Liver (tissue), 10 donors: ENCODE measurements at places on chromosomes 7 and 10.

- no peaks in the 10 kb centered on the region for H3K27me3 ChIP-seq
- H3K4me1 ChIP-seq = no peaks in the 10 kb centered on the region
- no peak for DNase-seq
- no peak overlapping the region for H3K27ac ChIP-seq
- no peak overlapping the region for H3K4me3 ChIP-seq
These were observed 51.8 kb downstream of the GSDME start for GRCh38 chr7:24705461-24705954.

GRCh38 chr10:71205468-71205867, 6.9 kb upstream of the UNC5B start:
- H3K27ac ChIP-seq = no peak overlapping the region
- no peak for DNase-seq
- no peaks in the 10 kb centered on the region for H3K36me3 ChIP-seq
- H3K4me1 ChIP-seq = no peaks in the 10 kb centered on the region
- no peaks in the 10 kb centered on the region for H3K27me3 ChIP-seq

GRCh38 chr10:129055986-129056385, 411.1 kb upstream of the MGMT start:
- no peak for DNase-seq
- no peaks in the 10 kb centered on the region for H3K27me3 ChIP-seq
- no peaks in the 10 kb centered on the region for H3K36me3 ChIP-seq
- no peaks in the 10 kb centered on the region for H3K4me1 ChIP-seq

GRCh38 chr7:50309721-50310120, 5.2 kb downstream of the IKZF1 start:
- H3K36me3 ChIP-seq = no peaks in the 10 kb centered on the region
- no peak for DNase-seq
- H3K4me3 ChIP-seq = no peak overlapping the region

GRCh38 chr10:112912410-112912928, 37.6 kb upstream of the TCF7L2 start:
- H3K27me3 ChIP-seq = no peaks in the 10 kb centered on the region

DNA sequence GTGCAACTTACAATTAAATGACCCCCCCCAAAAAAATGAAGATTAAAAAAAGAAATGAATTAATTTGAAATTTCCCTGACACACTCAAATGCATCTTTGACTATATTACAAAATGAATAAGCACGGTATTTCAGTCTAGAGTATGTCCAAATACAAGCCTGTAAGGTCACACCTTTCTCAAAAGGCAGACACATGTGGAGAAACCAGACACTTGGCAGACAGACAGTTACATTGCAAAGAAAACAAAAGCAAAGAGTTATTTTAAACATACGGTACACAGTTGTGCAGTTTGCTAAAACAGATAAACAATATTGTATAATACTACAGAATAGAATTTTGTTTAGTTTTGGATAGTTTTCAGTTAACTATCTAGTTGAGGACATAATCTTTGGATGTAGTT, 153.0 kb downstream of the ATE1 start:
- no peak for DNase-seq
- H3K4me1 ChIP-seq = no peaks in the 10 kb centered on the region
- no peaks in the 10 kb centered on the region for H3K27me3 ChIP-seq
- no peak overlapping the region for H3K4me3 ChIP-seq

GRCh38 chr7:111758332-111758731, 196.0 kb upstream of the IMMP2L start:
- no peak overlapping the region for H3K4me3 ChIP-seq
- no peak overlapping the region for H3K27ac ChIP-seq
- no peaks in the 10 kb centered on the region for H3K27me3 ChIP-seq
- peaks cover 10% of the 10 kb centered on the region for H3K4me1 ChIP-seq

DNA sequence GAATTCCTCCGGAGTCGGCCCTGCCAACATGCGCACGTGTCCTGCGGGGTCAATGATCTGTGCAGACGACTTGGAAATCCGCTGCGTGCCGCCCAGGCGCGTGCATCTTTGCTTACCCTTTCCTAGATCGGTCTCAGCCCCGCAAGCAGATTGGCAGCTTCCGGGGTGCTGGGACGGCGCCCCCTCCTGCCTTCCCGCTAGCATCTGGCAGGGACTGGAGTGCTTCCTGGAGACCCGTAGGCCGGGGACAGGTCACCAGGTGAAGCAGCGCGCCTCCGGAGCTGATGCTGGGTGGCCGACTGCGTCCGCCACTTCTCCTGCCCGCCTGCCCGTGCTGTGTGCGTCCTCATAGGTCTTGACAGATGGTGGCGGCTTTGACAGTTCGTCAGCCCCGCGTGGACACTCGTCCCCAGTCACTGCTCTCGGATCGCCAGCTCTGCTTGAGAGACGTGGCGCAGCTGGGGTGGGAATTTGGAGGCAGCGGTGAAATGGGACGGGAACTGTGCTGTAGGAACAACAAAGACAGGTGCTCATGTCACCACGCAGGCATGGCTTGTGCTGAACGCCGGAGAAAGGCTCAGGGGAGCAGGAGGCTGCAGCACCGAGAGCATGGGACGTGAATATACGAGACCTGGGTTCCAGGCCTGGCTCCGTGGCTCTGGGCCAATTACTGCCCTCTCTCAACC, 21.9 kb upstream of the KCNK18 start:
- H3K4me1 ChIP-seq = peaks cover 18% of the 10 kb centered on the region
- H3K4me3 ChIP-seq = peak overlapping the region; percentile 48
- DNase-seq = no peak
- H3K27me3 ChIP-seq = no peaks in the 10 kb centered on the region
- no peaks in the 10 kb centered on the region for H3K36me3 ChIP-seq
- H3K27ac ChIP-seq = no peak overlapping the region

DNA sequence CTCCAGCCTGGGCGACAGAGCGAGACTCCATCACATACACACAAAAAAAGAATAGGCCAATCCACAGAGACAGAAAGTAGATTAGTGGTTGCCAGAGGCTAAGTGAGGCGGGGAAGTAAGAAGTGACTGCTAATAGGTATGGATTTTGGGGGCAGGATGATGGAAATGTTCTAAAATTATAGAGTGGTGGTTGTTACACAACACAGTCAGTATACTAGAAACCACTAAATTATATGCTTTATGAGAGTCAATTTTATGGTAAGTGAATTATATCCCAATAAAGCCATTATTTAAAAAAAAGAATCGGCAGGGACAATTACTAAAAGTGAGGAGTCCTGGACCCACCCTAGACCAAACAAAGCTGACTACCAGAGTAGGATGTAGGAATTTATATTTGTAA, 24.3 kb downstream of the DENND2A start:
- H3K4me1 ChIP-seq = no peaks in the 10 kb centered on the region
- no peaks in the 10 kb centered on the region for H3K36me3 ChIP-seq
- no peak overlapping the region for H3K27ac ChIP-seq
- H3K27me3 ChIP-seq = no peaks in the 10 kb centered on the region
- no peak overlapping the region for H3K4me3 ChIP-seq

- H3K36me3 ChIP-seq = peaks cover 28% of the 10 kb centered on the region
- no peak for DNase-seq
- H3K4me1 ChIP-seq = no peaks in the 10 kb centered on the region
- H3K27ac ChIP-seq = no peak overlapping the region
- H3K27me3 ChIP-seq = no peaks in the 10 kb centered on the region
- no peak overlapping the region for H3K4me3 ChIP-seq
These were observed 59.1 kb downstream of the NRF1 start for GRCh38 chr7:129670656-129671055.

DNA sequence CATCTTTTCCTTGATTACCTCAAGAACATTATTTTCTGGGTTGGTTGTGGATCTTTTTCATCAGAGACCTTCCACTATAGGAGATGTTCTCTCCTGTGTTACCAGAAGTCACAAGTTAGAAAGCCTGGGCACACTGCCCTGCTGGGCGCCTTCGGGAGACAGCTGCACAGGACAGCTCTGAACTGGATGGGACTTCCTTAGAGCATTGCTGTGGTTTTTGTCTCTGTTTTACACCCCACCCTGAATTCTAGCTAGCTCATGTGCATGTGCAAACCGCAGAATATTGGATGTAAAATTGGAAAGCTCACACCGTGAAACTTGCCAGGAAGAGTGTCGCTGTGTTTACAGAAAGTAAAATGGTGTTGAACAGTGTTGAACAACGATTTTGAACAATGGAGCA, 54.4 kb upstream of the SEC61G start:
- H3K27ac ChIP-seq = no peak overlapping the region
- no peak overlapping the region for H3K4me3 ChIP-seq
- no peaks in the 10 kb centered on the region for H3K36me3 ChIP-seq
- no peak for DNase-seq

- H3K4me1 ChIP-seq = no peaks in the 10 kb centered on the region
- no peaks in the 10 kb centered on the region for H3K27me3 ChIP-seq
- H3K27ac ChIP-seq = no peak overlapping the region
- no peak for DNase-seq
- no peak overlapping the region for H3K4me3 ChIP-seq
- H3K36me3 ChIP-seq = no peaks in the 10 kb centered on the region
These were observed 355.5 kb downstream of the GPR158 start for GRCh38 chr10:25530306-25530705.

- no peak overlapping the region for H3K4me3 ChIP-seq
- no peaks in the 10 kb centered on the region for H3K36me3 ChIP-seq
- H3K27ac ChIP-seq = no peak overlapping the region
- no peaks in the 10 kb centered on the region for H3K27me3 ChIP-seq
- H3K4me1 ChIP-seq = peaks cover 9% of the 10 kb centered on the region
These were observed 2.0 kb downstream of the ANLN start for GRCh38 chr7:36391436-36392198.

GRCh38 chr7:116500078-116500853, 728 bp downstream of the CAV2 start:
- peak overlapping the region; percentile 55 for H3K4me3 ChIP-seq
- no peaks in the 10 kb centered on the region for H3K27me3 ChIP-seq
- H3K27ac ChIP-seq = peak overlapping the region; percentile 92
- peaks cover 19% of the 10 kb centered on the region for H3K4me1 ChIP-seq
- no peak for DNase-seq

GRCh38 chr7:29449569-29450260, 113.9 kb upstream of the PRR15 start:
- no peak overlapping the region for H3K4me3 ChIP-seq
- peaks cover 2% of the 10 kb centered on the region for H3K36me3 ChIP-seq
- H3K27ac ChIP-seq = no peak overlapping the region
- peaks cover 6% of the 10 kb centered on the region for H3K4me1 ChIP-seq
- no peak for DNase-seq

DNA sequence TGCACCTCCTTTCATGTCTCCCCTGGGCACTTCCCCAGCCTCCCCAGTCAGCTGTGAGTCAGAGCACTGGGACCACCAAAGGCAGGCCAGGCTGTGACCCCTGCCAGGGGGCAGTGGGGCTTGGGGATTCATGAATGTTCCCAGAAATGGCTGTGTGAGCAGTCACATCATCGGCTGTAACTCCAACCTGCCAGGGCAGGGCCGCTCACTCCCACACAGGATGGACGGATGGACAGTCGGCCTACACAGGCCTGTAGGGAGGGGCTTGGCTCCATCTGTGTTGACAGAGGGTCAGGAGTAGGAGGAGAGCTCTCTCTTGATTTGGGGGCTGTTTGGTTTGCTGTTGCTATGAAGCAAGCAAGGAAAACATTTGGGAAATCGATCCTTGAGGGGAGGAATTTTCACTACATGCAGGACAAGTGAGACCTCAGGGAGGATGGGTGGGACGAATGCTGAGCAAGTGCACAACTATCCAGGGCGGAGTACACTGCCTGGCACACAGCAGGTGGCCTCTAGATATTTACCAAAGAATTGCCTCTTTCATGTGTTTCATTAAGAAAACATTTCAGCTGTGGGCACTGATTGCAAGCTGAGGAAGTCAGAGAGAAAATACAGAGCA, 2.9 kb upstream of the IGFBP1 start:
- peak; percentile 64 for DNase-seq
- H3K27me3 ChIP-seq = no peaks in the 10 kb centered on the region
- H3K36me3 ChIP-seq = no peaks in the 10 kb centered on the region

DNA sequence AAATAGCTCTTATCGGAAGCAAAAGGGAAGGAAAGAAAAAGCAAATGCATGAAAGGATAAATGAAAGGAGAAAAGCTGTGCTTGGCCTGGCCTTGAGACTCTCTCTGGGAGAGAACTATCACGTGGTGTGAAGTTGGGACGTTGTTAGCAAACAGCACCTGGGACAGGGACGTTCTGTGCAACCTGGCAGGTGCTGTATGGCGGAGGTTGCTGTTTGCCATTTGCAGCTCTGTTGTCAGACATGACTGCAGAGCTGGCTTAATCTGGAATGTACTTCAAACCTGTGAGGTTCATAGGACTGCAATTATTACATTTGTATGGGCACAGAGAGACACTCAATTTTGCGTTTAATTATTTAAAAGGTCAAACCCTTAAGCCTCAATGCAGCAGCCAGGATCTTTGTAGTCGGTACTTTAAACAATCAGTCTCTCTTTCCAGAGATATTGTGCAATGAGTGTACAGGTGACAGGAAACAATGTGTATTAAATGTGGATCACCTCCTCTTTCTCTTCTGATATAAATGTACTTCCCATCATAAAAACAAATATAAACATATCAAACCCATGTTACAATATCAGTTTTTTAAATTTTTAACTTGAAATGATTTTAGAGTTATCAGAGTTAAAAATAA, 800.5 kb upstream of the KCND2 start:
- no peaks in the 10 kb centered on the region for H3K36me3 ChIP-seq
- DNase-seq = no peak
- H3K27me3 ChIP-seq = no peaks in the 10 kb centered on the region
- H3K4me1 ChIP-seq = no peaks in the 10 kb centered on the region
- H3K4me3 ChIP-seq = no peak overlapping the region

DNA sequence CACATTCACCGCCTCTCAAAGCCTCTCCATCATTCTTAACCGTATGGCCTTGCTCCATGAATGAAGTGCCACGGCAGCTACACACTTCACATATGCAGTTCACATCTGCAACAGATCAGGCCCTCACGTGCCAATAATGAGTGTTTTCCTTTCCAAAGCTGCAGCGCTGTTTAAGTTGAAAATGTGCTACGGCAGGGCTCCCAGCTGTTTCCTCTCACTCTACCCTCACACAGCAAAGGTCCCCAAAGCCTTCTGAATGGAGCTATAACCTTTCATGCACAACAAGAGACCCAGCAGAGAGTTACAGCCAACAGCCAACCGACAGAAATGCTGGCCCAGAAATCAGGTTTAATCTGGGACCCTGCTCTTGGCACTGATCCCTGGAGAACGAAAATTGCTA, 236.1 kb downstream of the ELMO1 start:
- H3K27me3 ChIP-seq = no peaks in the 10 kb centered on the region
- H3K27ac ChIP-seq = no peak overlapping the region
- H3K4me3 ChIP-seq = no peak overlapping the region
- DNase-seq = no peak

GRCh38 chr10:76711222-76711997, 926.2 kb downstream of the KCNMA1 start:
- no peaks in the 10 kb centered on the region for H3K27me3 ChIP-seq
- H3K4me1 ChIP-seq = no peaks in the 10 kb centered on the region
- no peak overlapping the region for H3K4me3 ChIP-seq
- DNase-seq = no peak
- no peaks in the 10 kb centered on the region for H3K36me3 ChIP-seq

DNA sequence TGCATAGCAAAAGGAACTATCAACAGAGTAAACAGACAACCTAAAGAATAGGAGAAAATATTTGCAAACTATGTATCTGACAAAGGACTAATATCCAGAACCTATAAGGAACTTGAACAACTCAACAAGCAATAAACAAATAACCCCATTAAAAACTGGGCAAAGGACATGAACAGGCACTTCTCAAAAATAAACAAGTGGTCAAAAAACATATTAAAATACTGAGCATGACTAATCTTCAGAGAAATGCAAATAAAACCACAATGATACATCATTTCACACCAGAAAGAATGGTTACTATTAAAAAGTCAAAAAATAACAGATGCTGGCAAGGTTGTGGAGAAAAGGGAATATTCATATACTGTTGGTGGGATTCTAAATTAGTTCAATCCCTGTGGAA, 17.1 kb downstream of the MAGI2 start:
- no peak for DNase-seq
- H3K27ac ChIP-seq = no peak overlapping the region
- no peak overlapping the region for H3K4me3 ChIP-seq
- H3K27me3 ChIP-seq = no peaks in the 10 kb centered on the region
- H3K4me1 ChIP-seq = peaks cover 3% of the 10 kb centered on the region
